Retina (tissue), 1 donor: ENCODE measurements at places on chromosomes 7 and 10.

DNA sequence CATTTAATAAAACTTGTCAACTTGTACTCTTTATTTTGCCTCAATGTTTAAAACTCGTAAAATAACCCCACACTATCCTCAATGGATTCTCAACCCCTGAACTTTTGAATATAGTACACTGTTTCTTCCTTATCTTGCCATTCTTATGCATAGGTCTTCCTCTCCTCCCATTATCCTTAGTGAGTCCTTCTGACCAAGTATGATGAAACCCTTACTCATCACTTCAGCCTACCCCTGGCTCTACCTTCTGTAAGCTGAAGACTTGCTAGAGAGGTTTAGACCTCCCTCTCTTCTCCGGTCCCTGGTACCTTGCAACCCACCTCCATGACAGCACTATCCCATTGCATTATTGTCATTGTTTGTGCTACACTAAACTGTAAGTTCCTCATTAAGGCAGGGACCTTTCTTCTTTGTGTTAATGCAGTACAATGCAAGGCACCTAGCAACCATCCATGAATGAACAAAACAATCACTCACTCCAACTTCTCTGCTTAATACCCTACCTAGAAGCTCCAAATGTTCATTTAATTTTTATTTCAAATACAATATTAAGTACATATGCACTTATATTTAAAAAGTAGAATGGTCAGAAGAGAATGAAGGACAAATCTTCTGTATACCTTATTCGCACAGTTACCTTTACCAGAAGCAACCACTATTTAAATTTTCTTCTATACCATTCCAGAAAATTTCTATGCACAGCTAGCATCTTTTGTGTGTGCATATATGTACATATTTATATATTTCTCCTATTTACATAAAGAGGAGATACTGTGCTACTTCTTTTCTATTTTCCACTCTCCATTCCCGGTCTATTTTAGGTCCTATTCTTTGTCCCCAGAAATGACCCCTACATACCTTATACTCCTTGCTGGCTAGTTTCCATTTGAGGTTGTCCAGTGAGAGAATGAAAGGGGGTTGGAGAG, 77.5 kb downstream of the SLC16A9 start:
- no peak for DNase-seq

GRCh38 chr10:28714401-28715053, 37.2 kb downstream of the BAMBI start:
- no peak for DNase-seq

DNA sequence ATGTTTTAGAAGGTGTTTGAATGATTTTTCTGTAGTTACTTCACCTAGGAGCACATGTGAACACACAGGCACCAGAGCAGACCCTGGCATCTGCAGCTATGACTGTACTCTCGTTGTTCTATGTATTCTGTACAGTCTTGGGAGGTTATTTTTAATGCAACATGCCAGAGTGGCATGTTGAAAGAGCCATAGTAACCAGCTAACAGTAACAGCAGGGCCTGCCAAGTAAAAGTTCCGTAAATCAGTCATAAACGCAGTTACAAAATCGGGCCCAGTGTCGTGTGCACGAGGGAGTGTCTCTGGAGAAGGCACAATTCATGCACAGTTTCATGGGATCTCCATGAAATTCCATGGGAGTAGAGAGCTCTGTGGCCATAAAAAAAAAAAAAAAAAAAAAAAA, 108.3 kb upstream of the CDK6 start:
- DNase-seq: no peak

DNA sequence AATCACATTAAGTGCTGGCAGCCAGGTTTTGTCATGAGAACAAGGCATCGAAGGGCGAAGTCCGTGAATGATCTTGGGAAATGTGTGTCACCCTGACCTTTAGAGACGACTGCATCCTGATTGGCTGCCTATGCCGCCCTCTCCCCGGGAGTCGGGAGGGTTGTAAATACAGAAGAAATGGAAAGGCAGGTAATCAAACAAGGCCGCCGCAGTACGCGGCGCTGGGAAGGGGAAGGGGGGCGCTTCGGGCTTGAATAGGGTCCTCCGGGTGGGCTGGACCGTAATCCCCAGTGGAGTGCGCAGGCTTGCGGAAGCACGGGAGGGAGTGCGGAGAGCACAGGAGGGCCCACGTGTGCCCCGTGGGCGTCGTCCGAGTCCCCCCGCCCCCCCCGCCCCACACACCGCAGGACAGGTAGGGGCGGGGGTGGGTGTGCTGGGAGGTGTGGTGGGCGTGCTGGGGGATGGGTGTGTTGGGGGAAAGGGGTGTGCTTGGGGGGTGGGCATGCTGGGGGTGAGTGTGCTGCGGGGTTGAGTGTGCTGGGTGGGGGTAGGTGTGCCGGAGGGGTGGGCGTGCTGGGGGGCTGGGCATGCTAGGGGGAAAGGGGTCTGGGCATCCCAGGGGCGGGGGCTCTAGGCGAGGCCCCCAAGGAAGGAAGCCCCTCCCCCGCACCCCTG, 169.4 kb downstream of the ARHGAP12 start:
- DNase-seq: peak; percentile 74

GRCh38 chr7:73931502-73931901, 70.5 kb downstream of the TMEM270 start:
- DNase-seq: no peak

- DNase-seq: no peak
Measured at GRCh38 chr7:44051611-44052220, 7.2 kb downstream of the DBNL start.

GRCh38 chr7:84025332-84025927, 169.2 kb downstream of the SEMA3A start:
- DNase-seq: peak; percentile 35

DNA sequence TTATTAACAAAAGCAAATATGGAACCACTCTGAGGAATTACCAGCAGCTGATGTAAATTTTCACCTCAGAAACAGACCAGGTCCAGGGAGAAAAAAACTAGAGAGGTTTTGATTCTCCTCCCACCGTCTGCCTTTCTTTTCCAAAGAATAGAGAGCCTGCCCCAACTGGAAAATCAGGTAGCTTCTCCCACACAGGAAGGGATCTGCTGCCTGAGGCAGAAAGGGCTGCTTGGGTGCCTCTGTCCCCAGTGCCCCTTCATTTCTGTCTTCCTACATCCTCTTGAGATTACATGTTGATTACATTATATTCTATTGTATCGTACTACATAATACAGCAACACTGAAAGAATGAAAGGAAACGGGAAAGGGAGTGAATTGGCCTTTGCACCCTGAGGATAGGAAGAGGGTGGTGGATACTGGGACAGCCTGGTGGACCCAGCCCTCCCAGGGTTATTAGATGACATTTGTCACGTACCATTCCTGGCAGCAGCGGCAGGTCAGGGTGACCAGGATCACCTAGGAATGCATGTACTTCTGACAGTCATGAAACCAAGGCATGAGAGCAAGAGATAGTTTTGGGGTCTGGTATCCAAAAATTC, 8.9 kb downstream of the ST8SIA6 start:
- DNase-seq: no peak

GRCh38 chr7:70583965-70584883, 547.7 kb upstream of the GALNT17 start:
- peak; percentile 41 for DNase-seq

GRCh38 chr10:3195726-3196125, 23.1 kb upstream of the PITRM1 start:
- DNase-seq: no peak

DNA sequence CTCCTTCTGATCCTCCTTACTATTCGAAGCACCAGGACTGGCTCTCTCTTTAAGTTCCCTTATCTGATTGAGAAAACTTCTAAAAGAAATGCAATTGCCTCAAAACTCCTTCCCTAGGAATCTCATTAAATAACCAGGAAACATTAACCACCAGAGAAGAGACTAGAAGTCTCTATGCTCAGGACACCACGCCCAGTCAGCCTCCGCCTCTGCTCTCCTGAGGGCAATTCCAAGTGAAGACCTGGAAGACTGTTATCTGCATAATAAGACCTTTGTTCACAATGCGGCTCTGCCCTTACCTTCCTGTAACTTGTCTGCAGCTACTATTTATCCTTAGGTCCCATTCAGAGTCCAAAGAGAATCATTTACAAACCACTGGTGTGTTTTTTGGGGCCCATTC, 78.8 kb downstream of the ELMO1 start:
- no peak for DNase-seq

DNA sequence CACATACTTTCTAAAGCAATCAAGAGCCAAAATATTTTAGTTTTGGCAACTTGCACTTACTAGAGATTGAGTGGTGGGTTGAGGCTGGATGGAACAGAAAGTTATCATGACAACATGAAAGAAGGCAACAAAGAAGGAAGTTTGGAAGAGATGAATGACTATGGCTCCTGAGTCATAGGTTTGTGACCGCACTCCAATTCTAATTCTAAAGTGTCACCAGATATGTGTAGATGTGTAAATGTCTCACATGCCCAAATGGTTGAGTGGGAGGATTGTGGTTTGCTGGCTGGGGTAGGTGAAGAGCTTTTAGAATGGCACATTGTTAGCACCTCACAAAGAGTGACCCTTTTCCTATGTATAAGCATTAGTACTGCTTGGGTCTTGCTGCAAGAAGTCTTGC, 20.2 kb downstream of the TAS2R16 start:
- DNase-seq: no peak

DNA sequence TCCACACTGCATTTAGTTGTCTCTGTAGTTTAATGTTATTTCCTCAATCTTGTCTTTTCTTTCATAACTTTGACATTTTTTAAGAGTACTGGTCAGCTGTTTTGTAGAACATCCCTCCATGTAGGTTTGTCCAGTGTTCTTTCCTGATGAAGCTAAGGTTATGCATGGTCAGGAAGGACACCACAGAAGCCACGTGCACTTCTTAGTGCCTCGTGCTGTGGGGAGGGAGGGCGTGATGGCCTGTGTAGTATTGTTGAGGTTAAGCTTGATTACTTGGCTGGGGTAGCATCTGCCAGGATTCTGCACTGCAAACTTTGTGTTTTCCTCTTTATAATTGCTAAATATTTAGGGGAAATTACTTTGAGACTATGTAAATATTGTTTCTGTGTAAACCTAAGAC, 48.3 kb downstream of the MCMBP start:
- no peak for DNase-seq

GRCh38 chr10:99742254-99742653, 10.2 kb downstream of the CUTC start:
- no peak for DNase-seq

DNA sequence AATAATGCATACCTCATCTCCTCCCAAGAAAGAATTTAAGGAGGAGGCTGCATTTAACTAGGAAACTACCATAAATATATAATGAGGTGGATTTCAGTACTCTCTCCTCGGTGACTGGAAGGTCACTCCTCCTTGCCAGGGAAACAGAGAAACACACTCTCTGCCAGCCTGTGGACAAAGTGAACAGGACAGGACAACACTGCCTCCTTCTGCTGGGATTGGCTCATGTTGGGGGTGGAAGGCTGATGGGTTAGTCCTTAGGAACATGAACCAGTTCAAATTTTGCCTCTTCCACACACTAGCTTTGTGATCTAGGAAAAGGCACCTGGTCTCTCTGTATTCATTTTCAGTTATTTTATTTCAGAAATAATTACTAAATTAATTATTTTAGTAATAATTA, 50.6 kb upstream of the STEAP4 start:
- DNase-seq: no peak

GRCh38 chr10:104706886-104707285, 65.8 kb downstream of the SORCS3 start:
- no peak for DNase-seq

GRCh38 chr10:7435674-7436073, 24.8 kb upstream of the SFMBT2 start:
- DNase-seq: no peak

DNA sequence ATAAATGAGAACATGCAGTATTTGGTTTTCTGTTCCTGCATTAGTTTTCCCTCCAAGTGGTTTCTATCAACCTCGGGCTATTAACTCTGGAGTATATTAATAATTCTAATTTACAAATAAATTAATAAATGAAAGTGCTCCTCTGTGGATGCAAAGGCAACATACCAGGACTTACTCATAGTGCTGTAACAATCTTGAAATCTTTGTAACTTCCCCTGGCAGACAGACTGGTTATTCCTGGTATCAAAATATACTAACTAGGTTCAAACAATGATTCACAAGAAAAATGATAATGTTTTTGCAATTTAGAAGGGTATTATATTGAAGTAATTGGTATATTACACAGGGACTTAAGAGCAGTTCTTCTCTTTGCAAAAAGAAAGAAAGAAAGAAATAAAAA, 177.2 kb downstream of the FANK1 start:
- DNase-seq: no peak

GRCh38 chr7:36860681-36861080, 136.4 kb upstream of the AOAH start:
- DNase-seq: no peak

DNA sequence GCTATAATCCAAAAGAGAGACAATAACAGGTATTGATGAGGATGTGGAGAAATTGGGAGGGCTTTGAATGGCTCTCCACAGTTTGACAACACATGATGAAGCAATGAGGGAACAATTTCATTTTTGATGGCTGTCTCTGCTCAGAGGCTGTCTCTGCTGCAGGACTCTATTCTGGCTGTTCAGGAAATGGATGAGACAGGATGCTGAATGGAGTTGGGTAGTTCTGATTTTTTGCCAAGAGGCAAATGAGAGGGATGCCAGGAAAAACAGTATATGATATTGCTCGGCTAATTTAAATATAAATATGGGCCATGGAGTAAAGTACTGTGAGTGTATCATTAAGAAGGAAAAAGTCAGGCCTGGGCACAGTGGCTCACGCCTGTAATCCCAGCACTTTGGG, 16.8 kb downstream of the APBB1IP start:
- DNase-seq: no peak

DNA sequence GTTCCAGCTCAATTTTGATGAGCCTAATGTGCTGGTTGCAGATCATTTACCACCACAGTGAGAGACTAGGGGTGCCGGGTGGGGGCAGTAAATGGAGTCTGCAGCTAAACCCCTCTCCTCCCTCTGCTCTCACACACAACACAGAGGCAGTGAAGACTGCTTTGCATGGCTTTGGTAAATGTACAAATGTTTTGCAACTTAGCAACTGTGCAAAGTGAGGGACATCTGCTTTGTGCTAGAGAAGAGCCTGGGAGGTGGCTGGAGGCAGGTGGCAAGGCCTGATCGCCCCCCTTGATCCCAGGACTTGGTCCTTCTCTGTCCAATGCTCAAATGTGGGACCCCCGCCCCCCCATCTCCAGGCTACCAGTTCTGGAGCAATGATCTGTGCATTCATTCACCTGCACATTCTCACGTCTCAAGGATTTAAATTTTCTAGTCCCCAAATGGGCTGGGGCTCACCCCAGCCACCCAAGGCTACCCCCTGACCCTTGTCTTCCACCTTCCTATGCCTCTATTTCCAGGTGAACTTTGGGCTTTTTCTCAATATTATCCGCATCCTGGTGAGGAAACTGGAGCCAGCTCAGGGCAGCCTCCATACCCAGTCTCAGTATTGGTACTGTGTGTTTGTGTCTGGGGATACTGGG, 11.6 kb downstream of the GHRHR start:
- DNase-seq: no peak
